ENCODE measurements at places on chromosomes 12 and 14.

DNA sequence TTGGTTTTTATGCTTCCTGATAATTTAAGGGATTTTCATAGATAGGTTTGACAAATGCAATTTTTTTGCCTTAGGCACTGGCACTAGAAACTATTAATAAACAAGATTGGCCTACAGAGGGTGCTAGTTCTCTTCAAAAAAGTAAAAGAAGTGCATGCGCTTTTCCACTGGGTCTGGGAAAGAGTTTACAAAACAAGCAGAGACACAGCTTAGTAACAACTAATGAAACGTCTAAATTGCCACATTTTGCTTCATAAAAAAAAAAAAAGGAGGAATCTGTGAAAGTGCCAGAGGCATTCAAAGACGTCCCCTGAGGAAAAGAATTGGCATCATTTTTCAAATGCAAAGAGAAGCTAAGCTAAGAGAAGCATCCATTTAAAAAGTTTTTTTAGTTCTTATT is 58.3 kb upstream of the EEA1 start:
- DNase-seq: peak; percentile 62

DNA sequence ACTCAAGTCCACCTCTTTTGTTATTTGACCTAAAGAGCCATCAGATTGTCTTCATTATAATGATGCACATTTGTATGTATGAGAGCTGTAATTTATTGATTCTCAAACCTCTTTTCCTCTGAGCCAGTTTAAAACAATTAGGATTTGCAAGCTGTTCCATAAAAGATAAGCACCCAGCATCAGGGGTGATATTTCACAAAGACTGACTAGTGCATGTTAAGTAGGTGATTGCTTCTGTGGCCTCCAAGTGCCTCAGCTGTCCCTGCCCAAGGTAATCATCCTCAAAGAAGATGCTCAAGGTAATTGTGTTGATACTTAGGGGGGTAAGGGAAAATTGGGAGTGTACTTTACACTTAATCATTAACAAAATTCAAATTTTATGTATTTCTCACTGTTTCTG is 18.2 kb downstream of the CEP128 start:
- DNase-seq: no peak

DNA sequence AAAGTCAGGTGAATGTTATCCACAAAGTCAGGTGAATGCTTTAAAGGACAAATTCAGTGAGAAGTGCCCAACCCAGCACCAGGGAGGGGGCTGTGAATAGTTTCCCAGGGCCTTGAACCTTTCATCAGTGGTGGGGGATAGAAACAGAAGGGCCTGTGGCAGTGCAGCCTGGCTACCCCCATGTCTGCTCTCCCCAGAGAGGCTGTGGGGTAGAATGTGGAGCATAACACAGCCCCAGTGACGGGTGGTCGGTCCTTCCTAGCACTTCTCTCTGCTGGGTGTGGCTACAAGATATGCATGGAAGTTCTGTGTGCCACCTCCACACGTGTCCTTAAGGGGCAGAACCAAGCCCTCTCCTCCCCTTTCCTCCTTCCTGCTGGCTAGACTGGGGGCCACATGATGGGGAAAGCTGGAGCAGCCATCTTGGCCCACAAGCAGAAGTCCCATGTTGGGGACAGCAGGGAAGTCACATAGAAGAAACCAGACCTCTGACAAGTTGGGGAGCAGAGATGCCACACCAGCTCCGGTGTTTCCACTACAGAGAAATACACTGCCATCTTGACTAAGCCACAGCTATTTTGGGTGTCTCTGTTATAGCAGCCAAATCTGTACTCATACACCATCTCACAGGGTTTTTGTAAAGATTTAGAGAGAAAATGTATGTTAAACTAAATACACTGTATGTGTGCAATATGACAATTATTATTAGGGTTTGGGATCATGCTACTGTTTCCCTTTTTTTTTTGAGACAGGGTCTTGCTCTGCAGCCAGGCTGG is 17.0 kb downstream of the RITA1 start:
- no peak for DNase-seq

DNA sequence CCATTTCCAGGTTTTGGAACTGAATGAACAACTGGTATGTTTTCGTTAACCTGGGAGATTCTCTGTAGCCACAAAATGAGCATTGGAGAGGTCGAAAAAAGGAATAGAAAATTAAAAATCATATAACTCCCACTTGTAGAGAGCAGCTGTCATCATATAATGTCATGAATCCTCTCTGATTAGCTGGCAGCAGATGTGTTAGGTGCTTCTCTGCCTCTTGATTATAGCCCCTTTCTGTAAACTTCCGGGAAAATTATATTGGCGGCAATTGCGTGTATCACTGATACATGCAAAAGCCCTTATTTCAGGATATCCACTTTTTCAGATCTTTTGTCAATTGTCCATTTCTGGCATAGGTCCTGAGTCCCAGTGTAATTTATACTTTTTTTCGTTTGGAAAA is 31.7 kb downstream of the FGD4 start:
- no peak for DNase-seq

GRCh38 chr12:120489018-120489417 is 6.9 kb upstream of the DYNLL1 start:
- DNase-seq: peak; percentile 68

GRCh38 chr12:101620762-101621133 is 26.0 kb downstream of the MYBPC1 start:
- no peak for DNase-seq

DNA sequence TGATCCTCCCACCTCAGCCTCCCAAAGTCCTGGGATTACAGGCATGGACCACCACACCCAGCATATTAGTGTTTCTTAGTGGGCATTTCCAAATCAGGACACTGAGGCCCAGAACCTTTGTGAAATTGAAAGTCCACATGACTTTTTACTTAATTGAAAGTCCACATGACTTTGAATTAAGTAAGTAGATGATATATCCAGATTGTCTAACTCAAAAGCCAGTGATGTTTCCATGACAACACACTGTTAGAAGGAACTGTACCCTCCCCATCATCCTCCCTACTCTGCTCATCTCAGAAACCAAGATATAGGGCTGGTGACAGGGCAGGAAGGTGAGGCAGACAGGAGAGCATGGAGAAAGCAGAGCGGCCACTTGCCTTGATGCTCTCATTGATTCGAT is 7.2 kb downstream of the MYO1A start:
- no peak for DNase-seq

DNA sequence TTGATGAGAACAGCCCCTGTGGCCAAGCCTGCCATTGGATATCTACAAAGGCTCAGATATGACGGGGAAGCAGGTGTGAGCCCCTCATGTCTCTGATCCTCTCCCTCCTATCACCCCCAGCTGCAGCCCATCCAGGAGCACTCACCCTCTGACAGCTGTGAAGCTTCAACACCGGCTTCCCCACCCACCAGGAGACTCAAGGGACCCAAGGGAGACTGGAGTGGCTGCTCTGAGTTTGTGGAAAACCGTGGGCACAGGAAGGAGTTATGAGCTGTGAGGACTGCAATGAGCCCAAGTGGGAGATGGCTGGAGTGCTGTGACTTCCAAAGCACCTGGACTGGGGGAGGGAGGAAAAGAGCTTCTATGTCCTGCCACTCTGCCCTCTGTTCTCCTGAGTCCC is 7.9 kb downstream of the IFI27L2 start:
- DNase-seq: no peak

GRCh38 chr14:38960946-38961531 is 142.0 kb downstream of the SEC23A start:
- DNase-seq: peak; percentile 51

DNA sequence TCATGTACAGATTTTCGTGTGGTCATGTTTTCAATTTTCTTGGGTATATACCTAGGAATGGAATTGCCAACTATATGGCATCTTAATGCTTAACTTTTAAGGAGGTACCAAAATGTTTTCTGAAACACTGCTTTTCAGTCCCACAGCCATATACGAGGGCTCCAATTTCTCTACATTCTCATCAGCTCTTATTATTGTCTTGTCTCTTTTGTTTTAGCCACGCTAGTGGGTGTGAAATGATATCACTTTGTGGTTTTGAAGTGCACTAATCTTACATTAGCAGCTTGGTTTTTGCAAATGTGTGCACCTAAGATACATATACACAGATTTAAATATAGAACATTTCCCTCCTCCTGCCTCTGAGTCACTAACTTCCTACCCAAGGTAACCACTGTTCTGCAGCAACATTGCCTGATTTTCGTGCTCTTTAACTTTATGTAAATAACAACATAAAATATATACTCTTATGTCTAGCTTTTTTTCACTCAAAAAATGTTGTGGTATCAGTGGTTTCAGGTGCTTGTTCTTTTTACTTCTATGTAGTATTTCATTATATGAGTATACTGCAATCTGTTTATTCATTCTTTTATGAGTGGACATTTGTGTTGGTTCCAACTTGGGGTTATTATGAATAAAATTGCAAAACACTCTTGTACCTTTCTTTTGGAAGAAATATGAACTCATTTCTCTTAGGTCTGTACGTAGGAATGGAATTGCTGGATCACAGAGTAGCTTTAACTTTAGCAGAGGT is 73.1 kb downstream of the ZFP36L1 start:
- peak; percentile 24 for DNase-seq

GRCh38 chr12:2284857-2285256 is 232.1 kb downstream of the CACNA1C start:
- peak; percentile 77 for DNase-seq

GRCh38 chr12:6076346-6076745 is 48.1 kb downstream of the VWF start:
- no peak for DNase-seq

GRCh38 chr14:53767566-53767965 is 189.1 kb downstream of the BMP4 start:
- peak; percentile 42 for DNase-seq

DNA sequence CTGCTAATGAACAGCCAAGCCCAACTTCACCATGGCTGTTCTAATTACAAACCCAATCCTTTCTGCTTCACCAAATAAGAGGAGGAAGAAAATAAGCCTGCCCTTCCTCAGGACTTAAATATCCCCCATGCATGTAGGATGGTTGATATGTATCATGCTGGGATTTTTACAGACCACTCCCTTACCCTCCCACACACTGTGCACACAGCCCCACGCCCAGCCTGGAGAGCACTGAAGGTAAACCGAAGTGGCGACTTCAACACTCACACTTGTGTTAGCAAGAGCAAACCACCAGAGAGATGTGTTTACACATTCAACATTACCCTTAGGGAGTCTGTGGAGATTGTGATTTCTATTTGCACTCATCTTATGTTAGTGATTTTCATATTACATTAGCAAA is 241.2 kb downstream of the EGLN3 start:
- no peak for DNase-seq

GRCh38 chr14:102507081-102507856 is 2.3 kb downstream of the ANKRD9 start:
- DNase-seq: no peak

DNA sequence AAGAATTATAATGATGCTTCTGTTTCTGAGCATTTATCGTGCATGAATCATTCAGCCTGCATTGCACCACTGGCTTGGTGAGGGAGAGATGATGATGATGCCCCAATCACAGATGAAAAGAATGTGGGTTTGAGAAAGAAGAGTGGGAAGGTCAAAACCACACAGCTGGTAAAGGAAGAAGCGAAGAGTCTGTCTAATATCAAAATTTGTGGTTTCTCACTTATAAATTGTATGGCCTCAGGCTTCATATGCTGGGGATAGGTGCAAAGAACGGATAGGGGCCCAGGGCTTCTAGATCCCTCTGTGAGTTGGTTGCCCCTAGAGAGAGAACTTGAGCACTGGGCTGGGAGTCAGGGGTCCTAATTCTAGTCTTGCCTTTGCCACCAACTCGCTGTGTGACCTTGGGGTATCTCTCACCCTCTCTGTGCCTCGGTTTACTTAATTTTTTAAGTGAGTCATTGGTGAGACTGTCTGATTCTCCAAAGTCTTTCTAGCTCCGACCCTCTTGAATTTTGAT is 2.2 kb downstream of the OASL start:
- peak; percentile 23 for DNase-seq

- DNase-seq: no peak
Measured at GRCh38 chr14:102200690-102201352, 61.1 kb downstream of the WDR20 start.

GRCh38 chr14:103808403-103809001 is 38.9 kb downstream of the PPP1R13B start:
- peak; percentile 59 for DNase-seq

- peak; percentile 38 for DNase-seq
Measured at GRCh38 chr12:78865516-78865915, 942 bp downstream of the SYT1 start.

GRCh38 chr14:85180876-85181275 is 349.1 kb upstream of the FLRT2 start:
- no peak for DNase-seq

DNA sequence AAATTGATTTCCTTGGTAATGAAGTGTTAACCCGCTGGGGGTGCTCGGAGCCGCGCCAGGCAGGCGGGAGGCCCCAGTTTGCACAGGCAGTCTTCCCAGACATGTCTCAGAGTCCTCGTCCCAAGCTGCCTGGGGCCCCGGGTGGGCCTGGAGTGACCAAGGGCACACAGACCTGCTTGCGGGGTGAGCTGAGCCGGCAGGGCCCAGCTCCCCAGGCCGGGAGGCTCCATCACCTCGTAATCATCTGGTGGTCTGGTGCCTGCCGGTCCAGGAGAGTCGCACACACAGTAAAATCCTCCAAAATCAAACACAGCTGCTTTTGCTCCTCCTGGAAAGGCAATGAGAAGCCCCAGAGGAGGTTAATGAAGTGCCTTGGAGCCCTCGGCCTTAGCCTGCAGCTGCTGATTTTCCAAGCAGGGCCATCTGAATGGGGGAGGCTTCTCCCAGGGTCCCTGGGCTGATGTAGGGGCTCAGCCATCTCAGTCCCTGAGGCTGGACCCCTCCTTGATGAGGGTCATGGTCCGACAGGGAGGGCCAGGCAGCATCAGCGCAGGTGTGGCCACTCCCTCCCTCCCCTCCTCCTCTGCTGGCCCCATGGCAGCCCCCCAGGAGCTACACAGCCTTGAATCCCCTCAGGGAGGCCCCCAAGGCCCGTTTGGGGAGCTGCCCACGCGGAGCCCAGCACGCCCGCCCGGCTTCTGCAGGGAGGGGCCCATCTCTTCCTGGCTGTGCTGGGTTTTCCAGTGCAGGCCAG is 39.4 kb upstream of the FBRSL1 start:
- no peak for DNase-seq

- DNase-seq: peak; percentile 9
Measured at GRCh38 chr12:87922736-87923135, 106.5 kb downstream of the C12orf50 start.

DNA sequence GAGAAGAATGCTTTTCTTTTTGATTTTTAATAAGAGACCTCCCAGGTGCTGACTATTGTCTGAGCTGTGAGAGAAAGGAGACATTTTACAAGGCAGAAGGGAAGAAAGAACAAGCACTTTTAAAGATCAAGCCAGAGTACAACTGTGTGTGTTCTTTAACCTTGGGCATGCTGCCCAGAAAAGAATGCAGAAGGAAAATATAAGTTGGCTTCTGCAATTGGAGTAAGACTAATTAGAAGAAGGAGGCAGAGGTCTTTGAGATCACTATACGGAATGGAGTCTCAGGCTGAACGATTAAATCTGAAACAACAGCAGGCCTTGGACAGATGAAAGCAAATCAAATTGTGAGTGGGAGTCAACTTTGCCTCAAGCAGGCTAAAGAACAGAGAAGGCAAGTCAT is 230.5 kb downstream of the ATP23 start:
- peak; percentile 86 for DNase-seq
